ENCODE measurements at places on chromosomes 5 and 9.

- no peak for DNase-seq
Observed at GRCh38 chr5:109656829-109657228, 32.9 kb upstream of the MAN2A1 start.

- DNase-seq = no peak
Observed at GRCh38 chr9:113380869-113381378, 4.1 kb upstream of the HDHD3 start.

- no peak for DNase-seq
Observed at GRCh38 chr5:2166979-2167377, 284.3 kb upstream of the IRX4 start.

GRCh38 chr5:143985832-143986515 lies 174.0 kb downstream of the HMHB1 start:
- DNase-seq = no peak

- no peak for DNase-seq
Observed at GRCh38 chr9:138067613-138068367, 190.2 kb downstream of the CACNA1B start.
